ENCODE measurements at places on chromosomes 12 and 14.

GRCh38 chr12:55548756-55549155 lies 646 bp upstream of the OR6C4 start:
- no peak for DNase-seq

DNA sequence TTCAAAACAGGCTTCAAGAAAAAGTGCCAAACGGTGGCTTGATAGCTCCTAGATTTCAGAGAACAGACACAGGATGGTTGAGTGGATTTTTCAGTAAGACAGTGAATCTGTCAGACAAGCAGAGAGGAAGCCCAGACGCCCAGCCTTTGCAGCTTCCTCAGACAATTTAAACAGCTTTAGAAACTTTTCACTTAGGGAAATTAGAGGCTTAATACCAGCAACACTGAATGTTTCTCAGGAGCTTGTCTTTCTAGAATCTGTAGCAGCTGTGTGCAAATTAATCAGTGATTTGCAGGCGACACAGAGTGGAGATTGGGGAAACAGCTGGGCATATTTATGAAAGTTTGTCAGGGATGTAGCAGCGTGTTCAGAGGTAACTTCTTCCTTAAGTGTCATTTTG lies 362.1 kb downstream of the GALC start:
- DNase-seq = no peak

DNA sequence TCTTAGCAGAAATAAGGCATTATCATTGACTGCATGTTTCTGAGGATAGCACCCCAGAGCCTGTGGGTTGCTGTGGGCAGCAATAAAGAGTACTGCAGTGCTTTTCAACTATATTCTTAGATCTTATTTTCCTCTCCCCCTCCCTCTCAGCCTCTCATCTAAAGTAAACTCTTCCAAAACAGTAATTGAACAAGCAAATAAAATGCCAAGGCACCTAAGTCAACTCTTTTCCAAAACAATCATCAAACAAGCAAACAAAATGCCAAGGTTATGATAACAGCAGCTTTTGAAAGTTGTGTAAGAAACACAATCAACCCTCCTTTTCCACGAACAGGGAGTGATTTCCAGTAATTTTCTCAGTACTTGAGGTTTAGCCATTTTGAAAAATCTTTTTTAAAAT lies 1542.6 kb downstream of the AACS start:
- no peak for DNase-seq

- DNase-seq = no peak
Measured at GRCh38 chr12:2247596-2247995, 194.8 kb downstream of the CACNA1C start.

- no peak for DNase-seq
Measured at GRCh38 chr14:77950371-77951063, 150.6 kb downstream of the ADCK1 start.

GRCh38 chr14:101635749-101636560 lies 74.7 kb downstream of the DIO3 start:
- no peak for DNase-seq

GRCh38 chr12:64299628-64300027 lies 77.5 kb upstream of the KICS2 start:
- DNase-seq = no peak

GRCh38 chr14:59753512-59753911 lies 117.1 kb downstream of the RTN1 start:
- DNase-seq = no peak

- no peak for DNase-seq
Measured at GRCh38 chr14:104286086-104286485, 147.7 kb downstream of the KIF26A start.

DNA sequence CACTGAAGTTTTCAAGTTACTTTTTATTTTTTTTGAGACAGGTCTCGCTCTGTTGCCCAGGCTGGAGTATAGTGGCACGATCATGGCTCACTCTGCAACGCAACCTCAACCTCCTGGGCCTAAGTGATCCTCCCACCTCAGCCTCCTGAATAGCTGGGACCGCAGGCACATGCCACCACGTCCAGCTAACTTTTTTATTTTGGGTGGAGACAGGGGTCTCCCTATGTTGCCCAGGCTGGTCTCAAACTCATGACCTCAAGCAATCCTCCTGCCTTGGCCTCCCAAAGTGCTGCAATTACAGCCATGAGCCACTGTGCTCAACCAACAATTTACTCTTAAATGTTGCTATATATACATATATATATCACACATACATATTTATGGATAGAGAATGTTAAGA lies 27.4 kb upstream of the LGALS3 start:
- DNase-seq = no peak

All from stimulated activated CD8-positive, alpha-beta memory T cell treated with anti-CD3 and anti-CD28 coated beads, Interleukin-4, amount 100 ng/mL, for 1 hour (primary cell).